Immature natural killer cell (primary cell): ENCODE measurements at places on chromosomes 6 and 20.

DNA sequence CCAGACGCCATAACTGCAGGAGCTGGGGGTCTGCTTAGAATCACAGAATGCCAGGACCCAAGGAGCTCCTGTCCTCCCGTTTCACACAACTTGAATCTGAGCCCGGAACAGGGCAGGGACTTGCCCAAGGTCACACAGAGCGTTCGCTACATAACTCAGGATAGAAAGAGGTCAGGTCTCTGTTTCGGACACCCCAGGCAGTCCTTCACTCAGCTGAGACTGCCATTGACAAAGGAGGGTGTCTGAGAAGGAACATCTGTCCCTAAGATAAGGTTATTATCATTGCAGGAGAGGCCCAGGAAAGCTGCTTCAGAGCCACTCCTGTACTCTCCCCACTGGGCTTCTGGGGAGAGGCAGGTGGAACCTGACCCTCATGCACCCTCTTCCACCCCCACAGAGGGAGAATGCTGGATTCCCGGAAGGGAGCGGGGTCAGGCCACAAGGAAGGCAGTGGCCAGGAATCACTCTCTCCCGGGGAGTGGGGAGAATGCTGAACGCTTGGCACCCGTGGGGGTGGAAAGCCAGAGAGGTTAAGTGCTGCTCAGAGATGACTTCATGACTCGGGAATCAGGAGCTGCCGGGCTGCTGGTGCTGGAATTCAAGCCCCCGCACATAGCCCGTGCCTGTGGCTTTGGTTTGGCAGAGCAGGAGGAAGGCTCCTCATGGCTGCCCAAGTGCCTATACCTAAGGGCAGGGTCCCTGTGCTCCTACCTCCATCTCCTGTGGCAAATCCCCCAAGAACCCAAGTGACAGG, 10.7 kb downstream of the SDC4 start:
- DNase-seq, result no peak

- DNase-seq, result peak; percentile 54
Measured at GRCh38 chr20:38094373-38094891, 60.9 kb downstream of the RPRD1B start.

DNA sequence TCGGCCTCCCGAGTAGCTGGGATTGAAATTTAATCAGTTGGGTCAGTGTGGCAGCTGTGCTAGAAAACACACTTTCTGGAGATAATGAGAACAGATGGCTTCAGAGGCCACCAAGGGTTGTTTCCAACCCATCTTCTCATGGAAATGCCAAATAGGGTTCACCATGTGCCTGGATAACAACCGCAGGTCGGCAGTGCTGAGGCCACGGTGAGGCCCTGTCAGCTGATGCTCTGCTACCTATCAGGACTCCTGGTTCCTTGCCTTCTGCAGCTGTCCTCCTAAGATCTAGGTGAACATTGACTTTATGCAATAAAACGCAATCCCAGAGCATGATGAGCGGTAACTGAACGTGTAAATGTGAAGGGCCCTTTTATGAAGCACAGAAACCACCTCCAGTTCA, 139.3 kb upstream of the SNX9 start:
- no peak for DNase-seq

- no peak for DNase-seq
Measured at GRCh38 chr6:10595731-10596664, 74.8 kb downstream of the GCNT2 start.

DNA sequence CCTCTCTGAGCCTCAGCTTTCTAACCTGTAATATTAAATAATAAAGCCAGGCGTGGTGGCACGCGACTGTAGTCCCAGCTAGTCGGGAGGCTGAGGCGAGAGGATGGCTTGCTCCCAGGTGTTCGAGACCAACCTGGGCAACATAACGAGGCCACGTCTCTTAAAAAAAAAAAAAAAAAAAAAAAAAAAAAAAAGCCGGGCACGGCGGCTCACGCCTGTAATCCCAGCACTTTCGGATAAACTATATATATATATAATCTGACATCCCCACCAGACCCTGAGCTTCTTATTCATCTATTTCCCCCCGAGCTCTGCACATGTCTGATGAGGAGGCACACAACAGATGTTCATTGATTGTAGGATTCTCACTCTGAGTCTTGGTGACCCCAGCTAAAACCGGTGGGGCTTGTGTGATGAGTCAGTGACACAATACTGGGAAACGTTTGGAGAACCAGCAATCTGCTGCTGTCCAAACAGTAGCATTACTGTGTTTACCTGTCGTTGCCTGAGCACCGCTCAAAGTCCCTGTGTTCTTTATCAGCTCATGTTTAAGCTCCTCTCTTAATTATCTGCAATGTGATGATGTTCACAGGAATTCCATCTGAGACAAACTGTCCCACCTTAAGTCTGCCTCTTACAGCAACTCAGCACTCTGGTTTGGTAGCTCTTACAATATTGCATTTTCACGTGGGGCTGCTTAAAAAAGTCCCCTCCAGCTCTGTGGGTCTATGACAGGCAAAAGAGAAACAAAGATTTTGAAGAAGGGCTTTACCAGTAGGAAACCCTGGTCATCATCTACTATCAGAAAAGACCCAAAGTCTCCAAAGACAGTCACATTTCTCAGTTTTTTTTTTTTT, 1.0 kb upstream of the SPATA2 start:
- no peak for DNase-seq

DNA sequence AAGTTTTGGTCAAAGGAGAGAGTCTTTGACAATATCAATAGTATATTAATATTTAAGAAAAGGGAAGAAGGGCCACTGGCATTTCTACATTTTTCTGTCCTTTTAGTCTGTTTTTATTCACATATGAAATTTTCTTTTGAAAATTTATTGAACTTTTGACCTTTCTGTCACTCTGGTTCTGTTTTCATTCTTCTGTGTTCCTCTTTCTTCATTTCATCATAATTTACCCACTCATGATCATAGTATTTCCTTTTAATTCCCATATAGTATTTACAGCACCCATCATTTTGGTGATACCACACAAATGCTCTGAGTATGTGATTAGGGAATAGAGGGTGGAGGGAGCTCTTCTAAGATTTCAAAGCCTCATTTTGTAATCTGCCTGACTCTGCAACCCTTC, 142.8 kb downstream of the GJA1 start:
- DNase-seq, result no peak

DNA sequence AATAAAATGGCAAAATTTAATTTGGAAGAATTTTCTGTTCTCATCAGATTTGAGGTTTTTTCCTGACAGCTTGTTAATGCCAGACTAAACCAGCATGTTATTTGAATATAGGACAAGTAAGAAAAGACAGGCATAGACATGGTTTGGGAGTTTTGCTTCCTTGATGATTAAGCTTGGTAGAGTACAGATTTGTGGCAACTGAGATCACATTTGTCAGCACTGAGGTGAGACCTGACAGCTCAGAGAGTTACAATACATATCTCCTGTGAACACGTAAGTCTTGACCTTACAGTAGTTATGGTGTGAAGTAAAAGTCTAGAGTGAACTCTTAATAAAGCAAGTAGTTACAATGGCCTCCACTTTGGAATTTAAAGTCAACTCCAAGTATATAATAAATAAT, 34.5 kb downstream of the CENPW start:
- DNase-seq, result no peak

- DNase-seq, result no peak
Measured at GRCh38 chr6:13796781-13797180, 17.6 kb downstream of the MCUR1 start.

GRCh38 chr6:15296735-15297134, 50.9 kb downstream of the JARID2 start:
- peak; percentile 64 for DNase-seq
